NCI-H460 (cell line): ENCODE measurements at places on chromosomes 4 and X. TPM values are rescaled to one million over a fixed set of nuclear protein-coding genes. Genes with fewer than 3 reads are reported as not detected.

The HGFAC gene
- not detected in 2 replicates for total RNA-seq

The TCEAL2 gene
- not detected in 2 replicates for total RNA-seq

The BEX1 gene
- not detected in 2 replicates for total RNA-seq

The PLXNA3 gene
- 6.5 and 7.1 TPM in 2 replicates for total RNA-seq

The RPL10 gene
- 5,948 and 7,043 TPM in 2 replicates for total RNA-seq
